Uterus (tissue), 4 donors: ENCODE measurements at places on chromosomes 16 and 17. TPM values are rescaled to one million over a fixed set of nuclear protein-coding genes. Genes with fewer than 3 reads are reported as not detected.

DNA sequence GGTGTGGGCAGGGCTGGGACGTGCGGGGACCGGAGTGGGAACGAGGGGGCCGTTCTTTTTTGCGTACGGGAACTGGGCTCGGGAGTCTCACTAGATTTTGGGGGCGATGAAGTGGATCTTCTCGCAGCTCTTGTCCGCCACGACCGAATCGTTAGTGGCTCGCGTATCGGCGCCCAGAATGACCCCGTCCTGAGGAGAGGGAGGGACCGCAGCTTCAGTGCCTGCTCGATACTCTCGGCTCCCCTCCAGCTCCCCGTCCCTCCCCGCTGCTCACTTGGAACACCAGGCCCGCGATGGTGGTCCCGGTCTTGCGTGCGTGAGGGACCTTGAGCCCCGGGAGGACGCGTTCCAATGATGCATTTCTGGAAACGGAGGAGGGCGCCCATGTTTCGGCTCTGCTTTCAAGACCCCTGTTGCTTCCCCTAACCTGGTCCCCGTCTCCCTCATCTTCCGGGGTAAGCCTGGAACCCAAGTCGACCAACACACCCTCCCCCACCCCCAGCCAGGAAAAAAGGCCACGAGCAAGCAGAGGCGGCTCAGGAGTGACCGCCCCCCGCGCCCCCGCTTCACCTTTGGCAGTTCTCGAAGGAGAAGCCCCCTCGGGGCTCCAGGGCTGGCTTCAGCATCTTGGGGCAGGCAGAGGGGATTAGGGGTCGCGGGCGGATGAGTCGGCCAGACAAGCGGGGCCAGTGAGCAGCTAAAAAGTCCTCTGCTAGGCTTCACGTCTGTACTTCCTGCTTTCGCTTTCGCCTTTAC is at the start of gene PSMB10:
Gene PSMB10 (minus strand): TSS at position 727 of the 756 bp plus-strand sequence. CDS start 101 bp downstream, at position 626.
- peak; percentile 56 for DNase-seq

- no peak for DNase-seq
Measured at GRCh38 chr16:13453938-13454553, 465.9 kb upstream of the ERCC4 start.

DNA sequence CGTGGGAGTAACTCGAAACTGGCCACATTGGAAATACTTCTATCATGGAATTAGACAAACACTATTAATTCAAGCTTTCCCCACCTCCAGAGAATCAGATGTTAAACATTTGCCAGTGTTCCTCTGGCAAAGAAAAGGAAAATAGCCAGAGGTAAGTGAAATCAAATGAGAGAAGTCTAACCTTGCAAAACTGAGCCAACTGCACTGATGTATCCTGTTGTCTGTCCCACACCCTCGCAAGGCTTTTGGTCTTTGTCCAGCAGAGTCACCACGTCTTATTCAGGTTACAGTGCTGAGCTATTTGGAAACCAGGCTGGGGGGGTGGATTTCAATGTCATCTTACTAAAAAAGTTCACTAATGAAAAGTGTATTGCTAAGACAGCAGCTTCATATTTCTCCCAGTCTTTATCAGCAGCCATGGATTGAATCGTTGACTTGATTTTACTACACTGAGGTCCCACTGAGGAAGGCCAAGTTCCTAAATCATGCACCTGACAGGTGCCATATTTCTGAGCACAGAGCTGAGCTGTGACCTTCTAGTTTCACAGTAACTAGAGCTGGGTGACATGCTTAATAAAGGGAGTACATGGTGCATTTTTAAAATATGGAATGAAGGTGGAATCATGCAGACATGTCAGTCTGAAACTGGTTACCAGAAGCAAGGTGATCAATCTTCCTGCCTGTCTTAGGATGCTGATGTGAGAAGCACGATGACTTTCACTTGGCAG is 85.2 kb upstream of the HSBP1 start:
- no peak for DNase-seq

DNA sequence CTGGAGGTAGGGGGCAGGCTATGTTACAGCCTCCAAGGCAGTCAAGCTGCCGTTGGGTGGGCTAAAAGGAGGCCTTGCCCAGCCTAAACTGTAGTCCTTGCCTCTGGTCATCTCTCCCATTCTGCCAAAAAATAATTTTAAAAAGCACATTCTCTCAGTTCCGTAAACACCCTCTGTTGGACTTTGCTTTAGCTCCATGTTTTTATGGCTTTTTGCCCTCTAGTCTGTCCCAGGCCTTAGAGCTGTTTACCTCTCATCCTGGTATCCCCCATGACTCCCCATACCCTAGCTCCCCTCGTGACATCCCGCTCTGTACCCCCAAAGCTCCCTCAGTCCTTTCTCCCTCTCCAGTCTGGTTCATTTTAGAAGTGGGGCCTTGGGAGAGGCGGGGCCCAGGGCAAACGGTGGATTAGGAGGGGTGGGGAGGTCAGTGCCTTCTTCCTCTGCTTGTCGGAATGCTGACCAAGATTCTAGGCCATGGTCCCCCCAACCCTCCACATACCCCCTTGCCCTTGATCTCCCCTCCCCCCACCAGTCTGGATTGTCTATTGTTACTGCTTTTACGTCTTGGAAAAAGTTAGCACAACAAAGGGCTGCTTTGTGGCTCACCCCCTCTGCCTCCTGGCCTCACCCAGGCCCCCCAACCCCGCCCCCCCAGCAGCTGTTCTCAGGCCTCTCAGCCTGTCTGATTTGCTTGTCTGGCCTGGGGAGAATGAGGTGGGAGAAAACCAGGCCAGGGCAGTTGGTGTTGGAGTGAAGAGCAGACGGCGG is 18.4 kb downstream of the GJD3 start:
- peak; percentile 23 for DNase-seq

Gene DNAAF1
- 4.4 TPM for total RNA-seq

DNA sequence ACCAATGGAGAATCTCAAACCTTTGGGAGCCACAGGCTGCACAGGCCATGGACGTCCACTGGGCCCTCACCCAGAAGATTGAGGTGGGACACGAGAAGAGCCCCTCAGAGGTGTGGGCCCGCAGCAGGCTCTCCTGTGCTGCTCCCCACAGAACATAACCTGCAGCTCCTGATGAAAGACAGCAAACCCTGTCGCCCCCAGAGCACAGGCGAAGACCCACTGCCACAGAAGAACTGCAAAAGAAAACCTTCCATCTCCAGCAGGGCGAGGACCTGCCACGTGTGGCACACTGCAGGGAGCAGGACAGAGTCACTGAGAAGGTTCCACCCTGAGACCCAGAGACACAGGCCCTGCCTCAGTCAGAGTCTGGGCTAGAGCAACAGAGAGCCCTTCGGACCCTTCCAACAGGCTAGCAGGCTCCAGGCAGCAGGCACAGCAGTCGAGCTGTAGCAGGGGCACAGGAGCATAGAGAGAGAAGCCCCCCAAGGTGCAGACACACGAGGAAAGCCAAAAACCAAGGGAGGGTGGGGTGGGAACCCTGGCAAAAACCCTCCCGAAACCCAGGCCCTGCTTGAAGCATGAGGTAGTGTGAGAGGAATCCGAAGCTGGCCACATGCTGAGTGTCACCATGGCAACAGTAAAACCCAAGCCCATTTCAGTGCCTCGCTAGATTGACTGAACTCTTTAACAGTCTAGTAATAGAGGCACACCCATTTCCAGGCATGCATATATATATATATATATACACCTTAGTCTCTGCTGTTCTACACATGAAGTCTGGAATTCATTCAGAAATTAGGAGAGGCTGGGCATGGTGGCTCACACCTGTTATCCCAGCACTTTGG is 60.0 kb upstream of the CHMP6 start:
- DNase-seq: no peak

DNA sequence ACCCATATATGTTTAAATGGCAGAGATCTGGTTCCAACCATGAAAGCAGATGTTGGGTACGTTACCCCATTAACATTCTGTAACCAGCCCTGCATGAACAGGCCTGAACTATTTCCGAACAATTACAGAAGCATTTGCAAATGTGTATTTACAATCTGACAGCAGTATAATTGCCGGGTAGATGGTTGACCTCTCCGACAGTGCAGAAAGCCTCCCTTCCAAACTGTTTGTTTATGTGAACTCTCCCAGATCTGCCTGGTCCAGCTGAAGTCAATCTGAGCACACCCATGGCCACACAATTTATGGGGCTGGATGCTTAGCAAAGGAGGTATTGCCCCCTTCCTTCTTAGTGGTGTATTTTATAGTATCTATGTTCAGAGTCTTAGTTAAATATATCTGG is 21.8 kb downstream of the NUDT7 start:
- no peak for DNase-seq

Gene YBX2
- not detected for total RNA-seq

Gene TP53TG3C
- total RNA-seq: not detected

DNA sequence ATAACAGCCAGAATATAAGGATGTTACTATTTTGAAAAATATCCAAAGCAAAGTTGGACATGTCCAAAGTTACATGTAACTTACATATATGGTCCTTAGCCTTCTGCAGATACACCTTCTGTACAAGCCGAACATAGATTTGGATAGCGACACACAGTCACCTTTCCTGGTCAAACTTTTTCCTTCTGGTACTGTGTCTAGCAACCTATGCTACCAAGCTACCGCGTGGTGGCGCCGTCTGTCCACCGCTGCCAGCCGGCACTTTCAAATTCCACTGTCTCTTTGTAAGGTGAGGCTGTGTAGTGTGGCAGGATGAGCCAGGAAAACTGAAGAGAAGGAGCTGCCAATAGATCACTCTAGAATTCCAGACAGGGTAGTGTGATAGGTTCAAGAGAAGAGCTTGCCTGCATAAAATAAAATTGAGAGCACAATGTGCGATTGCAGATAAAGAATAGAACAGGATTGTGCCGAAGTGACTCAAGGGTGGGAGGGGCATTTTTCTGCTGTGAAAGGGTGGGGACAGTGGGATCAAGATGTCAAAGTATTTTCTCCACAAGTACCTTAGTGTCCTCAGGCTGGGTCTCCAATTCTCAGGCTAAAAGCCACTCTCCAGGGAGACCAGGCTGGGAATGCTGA is 366.9 kb downstream of the SLC39A11 start:
- no peak for DNase-seq

DNA sequence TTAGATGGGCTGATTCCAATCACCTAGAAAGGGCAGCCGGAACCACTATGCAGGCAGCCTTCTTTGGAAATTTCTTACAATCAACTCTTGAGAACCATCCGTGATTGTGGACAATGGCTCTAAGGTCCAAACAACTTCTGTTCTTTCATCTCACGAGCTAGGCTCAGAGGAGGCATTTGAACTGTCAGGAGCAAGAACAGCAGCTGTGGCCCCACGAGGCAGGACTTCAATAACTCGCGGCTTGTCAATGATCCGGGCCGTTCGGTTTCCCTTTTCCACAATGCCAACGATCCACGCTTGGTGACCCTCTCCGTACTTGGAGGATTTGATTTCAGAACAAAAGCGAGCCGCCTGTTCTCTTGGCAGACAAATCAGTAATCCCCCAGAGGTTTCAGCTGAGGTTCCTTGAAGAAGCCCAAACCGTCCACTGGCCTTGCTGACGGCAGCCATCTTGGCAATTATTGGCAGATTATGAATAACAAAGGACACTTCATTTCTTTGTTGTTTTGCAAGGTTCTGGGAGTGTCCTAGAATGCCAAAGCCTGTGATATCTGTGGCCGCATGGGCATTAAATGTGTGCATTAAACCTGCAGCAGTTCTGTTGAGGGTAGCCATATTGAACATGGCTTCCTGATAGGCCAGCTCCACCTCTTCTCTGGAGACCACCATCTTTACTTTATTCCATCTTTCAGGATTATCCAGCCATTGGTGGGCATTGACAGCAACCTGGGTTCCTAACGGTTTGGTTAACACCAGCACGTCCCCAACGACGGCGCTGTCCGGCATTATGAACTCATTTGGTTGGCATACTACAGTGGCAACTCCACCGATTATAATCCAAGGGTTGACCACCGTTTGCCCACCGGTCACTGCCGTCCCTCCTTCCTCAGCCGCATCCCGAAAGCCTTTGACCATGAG is 1.2 kb downstream of the SEPHS2 start:
- DNase-seq: no peak

GRCh38 chr17:28574526-28574925 is 2.2 kb downstream of the ALDOC start:
- no peak for DNase-seq

Gene VTN
- total RNA-seq: 0.69 TPM

GRCh38 chr17:70169709-70170597 is 621 bp downstream of the KCNJ2 start:
- DNase-seq: no peak

Gene TEX19
- total RNA-seq: not detected

- DNase-seq: no peak
Measured at GRCh38 chr17:77378318-77379064, 237.7 kb downstream of the SEC14L1 start.

DNA sequence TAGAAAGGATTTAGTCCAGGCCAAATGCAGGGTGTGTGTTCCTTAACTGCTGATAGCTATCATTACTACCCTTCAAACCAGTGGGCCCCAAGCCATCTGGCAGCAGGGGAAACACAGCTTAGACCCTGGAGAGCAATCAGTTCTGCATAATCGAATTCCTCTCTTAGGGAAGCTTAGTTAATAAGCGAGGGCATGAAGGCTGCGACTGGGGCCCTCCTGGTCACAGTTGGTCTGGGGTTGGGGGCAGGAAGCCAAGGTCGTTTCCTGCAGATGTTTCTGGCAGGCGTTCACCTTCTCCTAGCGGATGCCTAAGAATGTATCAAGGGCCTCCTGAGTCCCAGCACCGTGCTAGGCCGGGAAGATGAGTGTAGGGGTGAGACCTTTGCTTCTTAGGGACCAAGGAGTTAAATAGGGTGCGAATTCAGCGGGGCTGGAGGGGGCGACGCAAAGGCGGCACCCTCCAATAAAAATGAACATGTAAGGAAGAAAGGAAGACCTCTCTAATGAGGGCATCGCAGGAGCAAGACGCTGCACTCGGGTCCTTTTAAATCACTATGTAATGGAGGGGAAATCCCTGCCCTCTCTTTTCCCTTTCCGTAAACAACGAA is 16.5 kb upstream of the EEF2K start:
- DNase-seq: peak; percentile 75

Gene RNF112
- total RNA-seq: 3.3 TPM

GRCh38 chr17:40850293-40850972 is 16.6 kb downstream of the KRT12 start:
- no peak for DNase-seq

Gene FNDC8
- not detected for total RNA-seq

Gene ARHGAP44
- 18.2 TPM for total RNA-seq

Gene MYH1
- total RNA-seq: not detected

Gene MYO18A
- 33.2 TPM for total RNA-seq

GRCh38 chr16:47197536-47198179 is 53.9 kb upstream of the NETO2 start:
- no peak for DNase-seq

- no peak for DNase-seq
Measured at GRCh38 chr16:53504665-53505064, 1.7 kb upstream of the AKTIP start.

DNA sequence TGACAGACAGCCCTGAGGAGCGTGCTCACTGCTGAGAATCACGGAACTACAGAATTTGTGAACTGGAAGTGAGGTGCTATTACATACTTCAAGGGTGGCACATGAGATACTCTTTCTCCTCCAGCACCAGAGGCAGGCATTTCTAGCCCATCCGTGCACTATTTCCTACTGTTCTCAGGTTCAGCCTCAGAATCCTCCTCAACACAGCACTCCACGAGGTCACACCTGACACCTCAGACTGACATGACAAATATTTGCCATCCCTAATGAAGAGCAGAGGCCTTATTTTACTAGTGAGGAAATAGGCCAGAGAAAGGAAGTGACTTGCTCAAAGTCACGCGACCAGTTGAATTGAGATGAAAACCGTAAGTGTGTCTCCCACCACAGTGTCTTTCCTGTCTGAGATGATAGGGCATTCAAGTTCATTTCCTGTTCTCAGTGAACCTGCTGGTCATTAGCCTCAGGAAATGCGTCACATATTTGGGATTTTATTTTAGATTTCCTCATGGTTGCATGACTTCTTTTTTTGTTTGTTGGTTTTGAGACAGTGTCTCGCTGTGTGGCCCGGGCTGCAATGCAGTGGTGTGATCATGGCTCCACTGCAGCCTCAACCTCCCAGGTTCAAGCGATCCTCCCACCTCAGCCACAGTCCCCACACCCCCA is 23.6 kb downstream of the SEZ6 start:
- peak; percentile 29 for DNase-seq
